ENCODE measurements at places on chromosomes 1 and 21.

DNA sequence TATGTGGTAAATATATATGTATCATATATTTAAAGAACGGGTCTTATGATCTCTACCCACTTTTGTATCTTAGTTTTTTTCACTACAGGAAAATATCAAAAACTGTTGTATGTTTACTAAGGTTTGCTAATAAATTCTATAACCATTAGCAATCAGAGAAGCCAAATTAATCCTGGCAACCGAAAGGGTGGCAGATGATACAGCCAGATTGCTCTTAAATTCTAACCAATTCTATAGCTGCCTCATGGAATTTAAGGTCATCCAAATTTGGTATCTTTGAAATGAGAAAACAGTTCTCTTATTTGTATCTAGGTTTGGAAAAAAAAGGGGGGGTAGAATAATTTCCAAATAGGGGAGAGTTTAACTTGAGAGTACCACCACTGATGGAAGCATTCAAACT, 591.2 kb downstream of the SMYD3 start:
- DNase-seq = no peak

DNA sequence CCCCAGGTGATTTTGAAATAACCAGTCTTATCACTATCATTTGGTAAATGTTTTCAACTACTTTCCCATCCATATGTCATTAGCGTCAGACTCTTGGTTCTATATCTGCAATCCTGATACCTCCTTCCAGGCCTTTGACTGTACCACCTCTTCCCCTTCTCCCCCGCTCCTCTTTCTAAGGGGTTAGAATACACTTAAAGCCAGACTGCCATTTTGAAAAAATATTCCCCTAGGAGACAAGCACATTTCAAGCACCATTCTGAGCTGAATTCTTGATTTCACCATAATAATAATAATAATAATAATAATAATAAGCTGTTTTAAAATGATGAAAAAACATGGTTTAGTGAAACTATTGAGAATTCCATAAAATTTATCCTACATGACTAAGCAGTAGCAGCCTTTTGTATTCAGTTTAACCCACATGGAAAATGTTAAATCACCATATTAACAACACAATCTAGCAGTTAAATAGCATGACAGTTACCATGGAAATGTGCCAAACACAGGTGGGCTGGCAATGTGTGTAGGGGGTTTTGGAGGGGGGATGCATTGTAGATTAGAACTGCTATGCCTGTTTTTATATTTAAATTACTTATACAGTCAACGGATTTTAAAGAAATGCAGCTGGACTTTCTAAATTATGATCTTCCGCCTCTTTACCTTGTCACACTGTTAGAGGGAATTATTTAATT, 480.2 kb upstream of the DEPDC1 start:
- no peak for DNase-seq

DNA sequence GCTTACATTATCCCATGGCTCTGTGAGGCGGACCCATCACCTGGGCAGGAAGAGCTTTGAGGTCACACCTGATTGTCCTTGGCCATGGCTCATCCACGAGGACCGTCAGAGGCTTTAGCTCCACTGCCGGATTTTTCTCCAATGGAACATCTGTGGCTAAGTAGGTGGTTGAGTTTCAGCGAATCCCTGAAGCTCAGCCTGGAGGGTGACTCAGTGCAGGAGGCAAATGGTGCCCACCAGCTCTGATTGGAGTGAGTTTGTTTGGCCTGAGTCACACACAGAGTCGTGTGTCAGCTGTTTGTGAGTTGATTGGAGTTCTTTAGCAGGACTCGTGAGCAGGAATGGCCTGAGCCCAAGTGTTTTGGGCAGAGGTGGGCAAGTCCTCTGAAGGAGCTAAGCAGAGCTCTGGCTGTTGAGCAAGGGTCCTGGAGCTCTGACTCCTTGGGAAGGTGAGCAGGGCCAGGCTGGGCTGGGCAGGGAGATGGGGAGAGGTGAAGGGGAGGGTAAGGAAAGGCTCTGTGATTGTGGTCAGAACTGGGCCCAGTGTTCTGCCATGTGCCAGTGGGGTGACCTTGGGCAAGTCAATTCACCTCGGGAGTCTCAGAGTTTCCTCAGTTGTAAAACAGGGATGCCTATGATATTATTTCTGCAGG, 2.0 kb downstream of the SLC6A17 start:
- DNase-seq = no peak

- no peak for DNase-seq
These were observed 75.5 kb upstream of the ATP5PO start for GRCh38 chr21:33991133-33991532.

- DNase-seq = no peak
These were observed 62.5 kb upstream of the BACH1 start for GRCh38 chr21:29236201-29236600.

DNA sequence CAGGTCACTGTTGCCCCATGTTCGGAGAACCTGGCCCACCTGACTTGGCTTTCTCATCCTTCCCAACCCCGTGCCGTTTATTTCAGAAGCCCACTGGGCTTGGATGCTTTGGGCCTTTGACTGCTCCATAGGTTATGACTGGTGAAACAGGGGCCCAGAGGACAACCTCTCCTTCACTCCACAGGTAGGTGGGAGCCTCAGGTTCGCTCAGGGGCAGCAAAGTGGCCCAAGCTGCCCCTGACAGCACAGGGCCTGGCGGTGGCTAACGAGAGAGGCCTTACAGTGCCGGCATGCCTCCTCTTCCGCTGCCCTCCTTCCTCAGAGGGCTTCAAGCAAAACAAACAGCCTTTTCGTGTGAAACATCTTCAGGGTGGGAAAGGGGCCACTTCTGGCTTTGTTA, 16.9 kb downstream of the FAM89A start:
- DNase-seq = no peak

- DNase-seq = no peak
These were observed 180.7 kb downstream of the COQ8A start for GRCh38 chr1:227120826-227121225.

DNA sequence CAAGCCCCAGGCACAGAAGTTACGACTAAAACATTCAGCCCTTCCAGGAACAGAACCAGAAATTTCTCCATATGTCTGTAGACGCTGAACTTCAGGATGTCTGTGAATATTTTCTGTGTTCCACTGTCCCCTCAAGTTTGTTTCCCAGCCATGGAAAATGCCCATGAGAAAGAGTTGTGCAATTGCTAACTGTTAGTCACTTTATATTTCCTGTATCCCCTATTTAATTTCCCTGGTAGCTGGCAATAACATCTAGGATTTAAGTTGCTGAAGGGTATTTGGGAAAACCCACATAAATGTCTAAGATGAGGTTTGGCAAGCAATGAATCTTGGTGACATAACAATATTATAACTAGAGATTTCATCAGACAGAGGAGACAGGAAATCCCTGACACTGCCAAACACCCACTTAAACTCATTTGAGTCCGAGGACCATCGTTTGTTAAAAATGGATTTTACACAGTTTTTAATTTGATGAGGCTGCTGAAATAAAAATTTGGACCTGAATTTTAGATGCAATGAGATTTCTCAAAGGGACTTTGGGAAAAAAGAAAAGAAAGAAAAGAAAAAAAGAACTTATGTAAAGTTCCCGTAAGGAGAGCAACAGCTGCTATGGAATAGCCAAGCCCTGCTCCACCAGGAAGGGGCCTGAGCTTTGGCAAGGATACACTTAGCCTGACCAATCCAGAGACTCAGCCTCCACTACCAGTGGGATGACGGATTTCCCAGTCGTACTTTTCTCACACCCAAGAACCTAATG, 21.8 kb upstream of the ERRFI1 start:
- DNase-seq = no peak

DNA sequence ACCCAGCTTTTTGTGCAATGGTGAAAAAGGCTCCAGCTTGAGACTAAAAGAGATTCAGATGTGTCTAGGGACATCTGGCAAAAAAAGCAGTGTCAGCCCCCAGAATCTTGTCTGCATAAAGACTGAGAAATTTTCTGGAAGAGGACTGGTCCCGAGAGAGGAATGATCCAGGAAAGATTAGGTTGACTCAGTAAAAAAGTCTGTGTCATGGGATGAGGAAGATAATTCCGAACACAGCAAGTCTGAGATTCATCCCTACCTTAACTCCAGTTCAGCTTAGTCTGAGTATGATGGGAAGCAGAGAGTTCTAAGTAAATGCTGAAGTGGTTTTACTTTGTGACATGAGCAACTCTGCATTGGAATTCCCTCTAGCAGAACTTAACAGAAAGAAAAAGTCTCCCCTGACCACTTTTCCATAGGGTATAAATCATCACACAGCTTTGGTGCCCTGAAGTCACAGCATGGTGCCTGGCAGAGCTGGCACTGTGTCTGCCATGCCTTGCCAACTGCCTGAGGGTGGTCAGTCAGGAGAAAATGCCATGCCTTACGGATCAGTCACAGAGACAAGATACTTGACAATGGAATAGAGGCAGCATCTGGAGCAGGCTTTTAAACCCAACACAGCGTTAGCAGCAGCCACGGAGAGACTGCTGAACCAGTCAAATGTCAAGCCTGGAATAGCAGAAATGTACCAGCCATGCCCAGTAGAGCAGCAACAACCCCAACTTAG, 153.4 kb downstream of the ZC3H11B start:
- no peak for DNase-seq

- no peak for DNase-seq
These were observed 22.0 kb upstream of the BCAR3 start for GRCh38 chr1:93703643-93704042.

DNA sequence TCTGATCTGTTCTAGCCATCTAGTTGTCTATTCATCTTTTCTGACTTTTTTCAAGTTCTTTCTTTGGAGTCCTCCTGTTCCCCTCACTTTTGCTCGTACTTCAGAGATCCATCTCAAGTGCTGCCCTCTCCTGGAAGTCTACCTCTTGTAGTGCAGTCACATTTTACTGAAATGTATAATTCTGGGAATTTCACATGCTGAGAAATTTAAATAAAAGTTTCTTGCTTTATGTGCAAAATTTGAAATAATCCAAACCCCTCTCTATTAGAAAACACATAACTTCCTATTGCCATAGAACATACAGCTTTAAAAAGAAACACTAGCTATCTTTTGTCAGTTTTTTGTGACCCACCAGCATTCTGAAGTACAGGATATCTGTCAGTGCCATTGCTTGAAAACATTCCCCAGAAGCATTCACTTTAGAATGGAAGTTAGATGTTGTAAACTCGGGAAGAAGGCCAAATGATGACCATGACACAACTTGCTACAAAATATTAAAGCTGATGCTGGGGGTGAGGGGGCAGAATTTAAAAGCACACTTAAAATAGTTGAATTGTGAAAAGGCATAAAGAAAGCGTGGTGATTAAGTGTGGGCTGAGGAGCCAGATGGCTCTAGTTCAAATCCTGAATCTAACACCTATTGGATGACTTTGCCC, 22.0 kb downstream of the RLF start:
- DNase-seq = no peak

- DNase-seq = no peak
These were observed 106.7 kb upstream of the ETS2 start for GRCh38 chr21:38699048-38699447.

DNA sequence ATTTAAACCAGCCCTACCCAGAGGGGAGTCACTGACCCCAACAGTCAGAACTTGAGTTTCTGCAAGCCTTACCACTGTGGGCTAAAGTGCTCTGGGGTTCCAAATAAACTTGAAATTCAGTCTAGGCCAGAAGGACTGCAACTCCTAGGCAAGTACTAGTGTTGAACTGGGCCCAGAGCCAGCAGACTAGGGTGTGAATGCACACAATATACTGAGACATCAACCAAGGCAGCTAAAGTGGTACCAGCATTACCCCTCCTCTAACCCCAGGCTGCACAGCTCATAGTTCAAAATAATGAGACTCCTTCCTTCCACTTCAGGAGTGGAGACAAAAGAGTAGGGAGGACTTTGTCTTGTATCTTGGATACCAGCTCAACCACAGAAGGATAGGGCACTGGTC, 18.9 kb upstream of the IL20 start:
- DNase-seq = no peak

- DNase-seq = no peak
These were observed 217.6 kb downstream of the LMX1A start for GRCh38 chr1:165138960-165139359.

GRCh38 chr1:19450811-19451515, 34.4 kb downstream of the CAPZB start:
- DNase-seq = no peak

- DNase-seq = no peak
These were observed 111.8 kb upstream of the ATP1A1 start for GRCh38 chr1:116261227-116261626.

DNA sequence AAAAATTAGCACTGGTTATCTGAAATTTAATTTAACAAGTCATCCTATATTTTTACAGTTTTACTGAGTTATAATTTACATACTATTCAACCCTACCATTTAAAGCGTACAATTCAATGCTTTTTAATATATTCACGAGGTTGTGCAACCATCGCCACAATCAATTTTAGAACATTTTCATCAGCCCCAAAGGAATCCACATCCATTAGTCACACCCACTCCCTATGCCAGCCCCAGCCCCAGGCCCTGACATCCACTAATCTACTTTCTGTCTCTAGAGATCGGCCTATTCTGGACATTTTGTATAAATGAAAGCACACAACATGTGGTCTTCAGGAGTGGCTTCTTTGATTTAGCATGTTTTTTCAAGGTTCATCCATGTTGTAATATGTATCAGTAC, 134.7 kb downstream of the PSMG1 start:
- no peak for DNase-seq

GRCh38 chr1:190599670-190600069, 122.0 kb upstream of the BRINP3 start:
- no peak for DNase-seq

- DNase-seq = no peak
These were observed 17.7 kb downstream of the FCRL3 start for GRCh38 chr1:157682710-157683437.
